ENCODE measurements at places on chromosomes 4 and X. TPM values are rescaled to one million over a fixed set of nuclear protein-coding genes. Genes with fewer than 3 reads are reported as not detected.

DNA sequence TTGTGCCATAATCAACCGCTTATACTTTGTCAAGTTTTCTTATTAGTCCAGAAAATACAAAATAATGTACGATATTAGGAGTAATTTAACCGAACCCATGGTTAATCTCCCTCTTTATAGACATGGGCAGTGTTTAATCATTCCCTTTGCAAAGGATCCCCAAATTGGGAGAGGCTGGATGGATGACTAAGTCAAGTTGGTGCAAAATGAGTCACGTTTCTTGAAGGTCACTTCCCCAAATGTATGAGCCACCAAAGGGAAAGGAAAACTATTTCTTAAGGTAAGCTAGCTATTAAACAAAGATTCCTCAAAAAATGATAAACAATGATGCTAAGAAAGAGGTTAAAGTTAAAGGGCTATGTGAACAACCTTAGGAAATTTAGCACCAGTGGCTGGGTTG lies 17.5 kb downstream of the MAML3 start:
- H3K36me3 ChIP-seq = no peaks in the 10 kb centered on the region
- H3K4me3 ChIP-seq = no peak overlapping the region
- H3K27me3 ChIP-seq = no peaks in the 10 kb centered on the region
- no peak overlapping the region for H3K27ac ChIP-seq
- H3K4me1 ChIP-seq = peaks cover 6% of the 10 kb centered on the region
- DNase-seq = no peak

GRCh38 chr4:100949350-100949935 lies 397.9 kb downstream of the PPP3CA start:
- H3K4me1 ChIP-seq = no peaks in the 10 kb centered on the region
- H3K27ac ChIP-seq = no peak overlapping the region
- no peak overlapping the region for H3K4me3 ChIP-seq
- no peak for DNase-seq
- no peaks in the 10 kb centered on the region for H3K36me3 ChIP-seq

GRCh38 chrX:149521438-149521837 lies 16.3 kb upstream of the IDS start:
- no peak overlapping the region for H3K4me3 ChIP-seq
- H3K4me1 ChIP-seq = peaks cover 6% of the 10 kb centered on the region
- H3K27ac ChIP-seq = no peak overlapping the region
- H3K27me3 ChIP-seq = no peaks in the 10 kb centered on the region

DNA sequence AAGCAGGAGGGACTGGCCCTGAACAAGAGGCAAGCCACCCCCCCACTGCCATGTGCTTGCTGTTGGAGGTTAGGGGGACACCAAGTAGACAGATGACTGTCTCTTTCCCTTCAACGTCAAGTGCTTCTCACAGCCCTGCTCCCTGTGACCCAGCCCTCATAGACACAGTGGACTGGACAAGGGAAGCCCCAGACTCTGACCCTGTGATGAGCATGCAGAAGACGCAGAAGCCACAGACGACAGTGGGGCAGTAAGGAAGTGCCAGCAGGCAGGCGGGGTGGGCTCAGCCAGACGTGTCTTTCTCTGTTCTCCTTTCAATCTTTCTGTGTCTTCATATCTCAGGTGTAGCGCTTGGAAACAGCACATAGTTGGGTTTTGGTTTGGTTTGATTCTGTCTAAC lies 2.4 kb upstream of the L1CAM start:
- H3K36me3 ChIP-seq = no peaks in the 10 kb centered on the region
- H3K27ac ChIP-seq = no peak overlapping the region
- no peak overlapping the region for H3K4me3 ChIP-seq
- DNase-seq = no peak
- H3K4me1 ChIP-seq = peaks cover 6% of the 10 kb centered on the region

The CPLX1 gene
- total RNA-seq = 0.67 TPM

GRCh38 chr4:833156-833555 lies 7.2 kb upstream of the CPLX1 start:
- H3K36me3 ChIP-seq = no peaks in the 10 kb centered on the region
- no peaks in the 10 kb centered on the region for H3K4me1 ChIP-seq
- H3K27ac ChIP-seq = no peak overlapping the region
- no peak overlapping the region for H3K4me3 ChIP-seq

The CD99L2 gene
- total RNA-seq = 6.6 TPM

DNA sequence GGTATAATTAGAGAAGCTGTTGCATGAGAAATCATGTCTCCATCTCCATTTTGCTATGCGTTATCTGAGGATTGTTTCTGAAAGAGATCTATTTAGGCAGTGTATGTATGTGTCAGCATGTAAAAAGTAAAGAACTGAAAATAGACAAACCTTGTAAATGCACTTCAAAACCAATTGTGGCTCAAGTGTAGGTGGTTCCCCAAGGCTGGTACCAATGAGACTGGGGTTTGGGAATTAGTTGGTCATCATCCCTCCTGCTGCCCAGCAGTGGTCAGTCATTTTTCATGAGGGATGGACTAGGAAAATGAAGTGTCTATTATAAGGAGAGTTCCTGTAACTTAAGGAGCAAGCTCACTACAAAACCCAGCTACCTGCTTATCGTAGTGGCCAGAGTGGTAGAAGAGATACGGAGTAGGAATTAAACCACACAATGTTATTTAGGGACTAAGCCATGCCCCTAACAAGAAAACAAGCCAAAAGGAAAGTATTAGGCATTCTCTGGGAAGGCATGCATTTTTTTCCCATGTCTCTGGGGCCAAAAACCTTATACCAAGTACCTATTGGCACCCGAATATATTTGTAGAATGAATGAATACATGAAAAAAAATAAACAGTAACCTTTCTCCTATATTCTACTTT lies 259.0 kb downstream of the CHIC1 start:
- DNase-seq = no peak
- H3K36me3 ChIP-seq = no peaks in the 10 kb centered on the region
- H3K4me3 ChIP-seq = no peak overlapping the region
- H3K4me1 ChIP-seq = no peaks in the 10 kb centered on the region
- H3K27ac ChIP-seq = no peak overlapping the region

GRCh38 chrX:97363843-97364242 lies 480.1 kb downstream of the RPA4 start:
- no peaks in the 10 kb centered on the region for H3K27me3 ChIP-seq
- H3K4me3 ChIP-seq = no peak overlapping the region
- H3K36me3 ChIP-seq = peaks cover 11% of the 10 kb centered on the region
- no peak for DNase-seq
- H3K4me1 ChIP-seq = no peaks in the 10 kb centered on the region
- H3K27ac ChIP-seq = no peak overlapping the region
